ENCODE measurements at places on chromosomes 7 and 10.

DNA sequence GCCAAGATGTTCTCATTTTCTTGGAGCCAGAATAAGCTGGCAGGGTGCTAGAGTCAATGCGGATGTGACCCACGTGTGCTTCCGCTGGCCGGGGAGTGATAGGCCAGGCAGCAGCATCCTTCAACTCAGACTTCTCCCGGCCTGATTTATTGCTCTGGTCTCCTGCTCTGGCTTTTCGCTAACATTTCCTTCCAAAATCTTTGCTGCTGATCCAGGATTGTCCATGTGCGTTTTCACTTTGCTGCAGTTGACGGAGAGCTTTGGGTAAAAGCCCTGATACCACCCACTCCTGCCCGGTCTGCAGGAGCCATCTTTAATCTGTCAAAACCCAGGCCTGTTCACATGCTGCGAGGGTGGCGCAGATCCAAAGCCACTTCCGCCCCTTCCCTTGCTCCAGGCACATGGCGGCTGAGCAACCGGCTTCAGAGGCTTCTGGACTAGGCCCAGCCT is 106.8 kb downstream of the CYP26A1 start:
- no peak for DNase-seq

- no peak for DNase-seq
Observed at GRCh38 chr7:29853789-29854188, 47.5 kb downstream of the WIPF3 start.

- DNase-seq, result no peak
Observed at GRCh38 chr10:131200856-131201470, 110.6 kb downstream of the TCERG1L start.

GRCh38 chr10:49298671-49298982 is 343 bp upstream of the C10orf71 start:
- no peak for DNase-seq

- no peak for DNase-seq
Observed at GRCh38 chr7:561631-562373, 42.2 kb upstream of the PDGFA start.

DNA sequence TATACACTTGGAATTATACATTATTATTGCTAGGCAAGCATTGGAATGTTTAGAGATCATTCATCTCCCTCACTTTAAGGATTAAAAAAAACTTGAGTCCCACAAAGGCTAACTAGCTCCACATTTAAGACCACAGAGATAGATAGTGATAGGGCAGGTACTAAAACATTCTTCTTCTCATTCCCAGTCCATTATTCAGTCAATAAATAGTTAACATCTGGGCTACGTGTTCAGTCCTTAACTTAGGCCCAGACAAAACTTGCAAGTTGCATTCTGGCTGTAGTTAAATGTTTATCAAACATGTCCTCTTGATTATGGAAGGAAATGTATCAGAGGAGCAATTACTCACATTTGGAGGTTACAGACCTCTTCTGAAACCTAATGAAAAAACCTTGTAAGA is 2.4 kb downstream of the GNG11 start:
- no peak for DNase-seq

- DNase-seq, result no peak
Observed at GRCh38 chr10:33772370-33773252, 438.1 kb upstream of the NRP1 start.

- DNase-seq, result no peak
Observed at GRCh38 chr7:47949703-47950102, 1.4 kb upstream of the PKD1L1 start.

DNA sequence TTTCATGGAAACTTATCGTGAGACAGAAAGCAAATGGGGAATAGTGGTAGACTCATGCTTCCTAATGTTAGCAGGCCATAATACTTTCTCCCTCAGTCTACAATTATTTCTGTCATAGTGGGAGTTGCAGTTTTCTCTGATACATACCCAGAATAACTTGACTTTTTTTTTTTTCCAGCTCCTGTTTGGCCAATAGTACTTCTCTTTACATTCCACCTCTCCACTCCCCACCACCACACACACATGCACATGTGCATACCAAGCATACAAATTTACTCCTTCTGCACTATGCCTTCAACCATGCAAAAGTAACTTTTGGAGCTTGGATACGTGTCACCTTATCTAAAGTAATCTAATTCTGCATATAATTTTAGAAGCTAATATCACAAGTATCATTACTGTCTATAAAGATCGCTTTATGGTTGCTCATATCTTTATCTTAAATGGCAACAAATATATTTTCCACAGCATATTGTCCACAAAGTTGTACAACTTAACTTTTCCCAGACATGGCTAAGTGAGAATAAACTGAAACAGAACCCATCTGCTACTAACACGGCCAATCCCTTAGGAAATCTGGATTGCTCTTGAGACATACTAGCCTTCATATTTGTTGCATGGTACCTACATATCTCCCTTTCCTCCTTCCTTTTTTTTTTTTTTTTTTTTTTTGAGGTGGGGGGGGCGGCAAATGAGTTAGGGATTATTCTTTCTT is 49.0 kb downstream of the TES start:
- DNase-seq, result no peak

GRCh38 chr7:12207046-12207445 is 4.0 kb upstream of the TMEM106B start:
- DNase-seq, result no peak

DNA sequence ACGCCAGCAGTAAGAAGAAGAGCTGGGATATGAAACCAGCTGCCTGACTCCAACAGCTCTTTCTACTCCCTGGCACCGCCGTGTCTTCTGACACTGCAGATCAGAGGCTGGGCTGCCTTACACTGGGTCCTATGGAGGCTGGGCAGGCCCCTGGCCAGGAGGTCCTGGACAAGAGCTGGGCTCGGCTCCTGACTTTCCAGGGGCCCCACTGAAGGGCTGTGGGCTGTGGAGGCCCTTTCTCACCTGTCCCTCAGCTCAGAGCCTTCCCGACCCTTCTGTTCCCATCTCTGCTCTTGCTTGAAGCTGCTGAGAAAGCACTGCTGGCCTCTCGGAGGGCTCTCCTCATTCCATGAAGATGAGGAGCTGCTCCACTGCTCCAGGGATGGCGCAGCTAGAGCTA is 85.9 kb upstream of the UNC5B start:
- no peak for DNase-seq

- DNase-seq, result no peak
Observed at GRCh38 chr7:139683137-139683921, 94.5 kb downstream of the HIPK2 start.

DNA sequence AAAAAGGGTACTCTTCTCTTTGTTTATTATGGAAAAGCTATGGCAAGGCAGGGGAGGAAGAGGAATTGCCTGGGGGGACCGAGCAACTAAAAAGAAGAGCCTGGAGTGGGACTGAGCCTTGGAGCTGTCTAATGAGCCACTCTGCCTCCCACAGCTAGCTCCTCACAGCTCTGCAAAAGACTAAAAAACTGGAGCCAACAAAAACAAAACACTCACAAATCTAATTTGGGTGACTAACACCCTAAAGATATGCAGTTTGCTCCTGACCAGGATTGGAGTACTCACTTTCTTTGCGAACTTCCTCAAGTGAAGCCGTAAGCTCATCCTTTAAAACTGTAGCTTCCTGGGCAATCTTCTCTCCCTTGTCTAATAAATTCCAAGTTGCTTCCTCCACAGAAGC is 89.4 kb downstream of the CTNNA3 start:
- no peak for DNase-seq

DNA sequence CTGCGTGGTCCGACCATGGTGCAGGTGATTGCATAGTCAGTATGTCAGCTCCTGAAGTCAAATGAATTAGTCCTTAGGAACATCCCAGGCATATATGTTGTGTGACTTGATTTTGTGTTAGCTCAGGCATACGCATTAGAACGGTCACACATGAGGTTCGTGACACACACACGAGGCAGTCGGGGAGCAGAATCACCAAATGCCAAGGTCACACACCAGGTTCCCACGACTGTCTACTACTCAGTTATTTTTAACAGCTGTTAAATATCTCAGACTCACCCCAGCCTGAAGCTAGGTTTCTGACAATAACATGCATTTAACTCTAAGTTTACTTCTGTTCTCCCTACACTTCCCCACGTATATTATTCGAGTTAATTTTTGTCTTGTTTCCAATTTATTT is 54.8 kb downstream of the DYNC2I1 start:
- DNase-seq, result no peak

GRCh38 chr10:97666992-97667391 is 20.0 kb downstream of the AVPI1 start:
- no peak for DNase-seq

GRCh38 chr10:28429045-28429444 is 103.9 kb upstream of the WAC start:
- no peak for DNase-seq

GRCh38 chr10:30058570-30059132 is 735 bp downstream of the JCAD start:
- no peak for DNase-seq

GRCh38 chr7:40723829-40724228 is 589.0 kb downstream of the SUGCT start:
- no peak for DNase-seq

GRCh38 chr10:133489816-133490588 is 36.3 kb downstream of the SCART1 start:
- DNase-seq, result no peak

- DNase-seq, result no peak
Observed at GRCh38 chr7:112152186-112152585, 54.0 kb downstream of the DOCK4 start.

GRCh38 chr7:96308950-96309263 is 13.0 kb downstream of the SLC25A13 start:
- DNase-seq, result no peak

DNA sequence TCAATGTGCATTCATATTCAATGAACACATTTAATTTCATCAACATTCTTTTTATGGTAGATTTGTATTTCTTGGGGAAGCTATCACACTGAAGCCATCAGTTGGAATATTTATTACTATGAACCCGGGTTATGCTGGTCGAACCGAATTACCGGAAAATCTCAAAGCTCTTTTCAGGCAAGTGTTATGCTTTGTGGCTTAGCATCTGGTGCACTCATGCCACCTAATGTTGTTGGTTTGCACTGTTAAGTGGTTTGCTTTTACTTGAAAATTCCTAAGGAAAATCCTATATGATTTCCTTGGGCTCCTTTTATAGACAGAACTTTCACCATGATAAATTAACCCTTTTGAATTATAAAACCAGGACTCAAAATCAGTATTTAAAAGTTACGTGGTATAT is 147.9 kb downstream of the DNAH11 start:
- DNase-seq, result no peak

GRCh38 chr10:129192344-129193128 is 274.5 kb upstream of the MGMT start:
- DNase-seq, result no peak

DNA sequence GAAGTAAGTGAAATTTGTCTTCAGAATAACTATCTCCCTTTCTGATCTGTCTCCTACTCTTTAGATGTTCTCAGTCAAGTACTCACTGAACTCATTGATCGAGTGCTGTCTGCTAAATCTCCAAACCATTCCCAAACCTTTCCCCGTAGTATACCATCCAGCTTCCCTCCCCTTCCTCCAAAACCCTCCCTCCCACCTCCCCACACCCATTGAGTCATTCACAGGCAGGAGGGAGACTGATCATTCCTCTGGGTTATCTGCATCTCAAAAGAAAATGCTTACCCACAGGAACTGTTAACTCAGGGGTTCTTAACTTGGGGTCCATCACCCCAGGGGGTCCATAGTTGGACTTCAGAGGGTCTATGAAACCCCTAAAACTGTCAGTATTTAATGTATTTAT is 37.4 kb downstream of the GOT1 start:
- no peak for DNase-seq

DNA sequence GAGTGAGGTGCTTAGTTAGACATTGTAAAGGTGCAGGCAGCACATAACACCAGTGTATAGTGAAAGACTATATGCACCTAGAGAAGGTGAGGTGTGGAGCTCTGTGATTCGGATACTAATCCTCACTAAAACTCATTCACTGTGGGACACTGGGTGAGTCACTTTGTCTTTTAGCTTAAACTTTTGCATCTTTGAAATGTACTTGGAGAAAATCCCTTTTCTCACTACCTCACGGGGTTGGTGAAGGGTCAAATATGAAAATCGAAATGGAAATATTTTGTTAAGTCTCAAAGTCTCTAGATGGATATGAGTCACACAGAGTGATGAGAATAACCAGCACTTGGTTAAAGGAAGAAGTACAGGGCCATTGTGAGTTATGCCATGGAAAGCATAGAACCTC is 38.0 kb downstream of the MDFIC start:
- no peak for DNase-seq

All from stimulated activated CD4-positive, alpha-beta T cell treated with anti-CD3 and anti-CD28 coated beads, Interleukin-15, amount 100 ng/mL, for 48 hours (primary cell).